ENCODE measurements at places on chromosomes 2 and 18.
A peak's percentile ranks its signal among the peaks of the same experiment; 100 is the strongest.

DNA sequence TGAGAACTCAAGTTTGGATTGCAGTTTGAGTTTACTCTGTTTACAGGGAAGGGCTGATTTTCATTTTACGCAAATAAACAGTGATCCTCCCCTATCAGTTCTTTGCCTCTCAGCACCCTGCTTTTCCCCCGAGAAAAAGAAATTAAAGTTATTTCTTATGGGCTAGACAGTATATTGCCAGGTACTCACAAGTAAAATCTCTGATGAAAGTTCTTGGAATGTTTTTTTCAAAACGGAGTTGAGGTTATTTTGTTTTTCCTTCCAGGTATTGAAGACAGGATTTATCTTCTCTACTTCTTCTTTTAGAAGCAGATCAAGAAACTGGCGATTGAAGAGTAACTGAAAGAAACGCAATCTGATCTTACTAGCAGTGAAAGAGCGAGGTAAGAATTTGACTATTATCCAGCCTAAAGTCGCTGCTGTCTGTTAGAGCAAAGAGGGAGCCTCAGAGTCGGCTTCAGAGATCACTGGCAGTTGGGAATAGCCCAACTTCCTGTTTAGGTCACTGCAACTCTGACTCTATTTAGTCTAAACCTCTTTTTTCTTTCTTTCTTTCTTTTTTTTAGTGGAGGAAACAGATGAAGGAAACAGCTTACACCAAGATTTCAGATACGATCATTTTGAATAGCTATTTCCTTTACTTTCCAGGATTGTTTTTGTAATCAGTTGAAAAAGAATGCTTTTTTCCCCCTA lies at the start of gene TFPI:
Gene TFPI, minus strand, starts transcription at position 425 of the 693 bp plus-strand sequence. CDS start 50,667 bp downstream, outside the sequence.
- peak; percentile 86 for DNase-seq

DNA sequence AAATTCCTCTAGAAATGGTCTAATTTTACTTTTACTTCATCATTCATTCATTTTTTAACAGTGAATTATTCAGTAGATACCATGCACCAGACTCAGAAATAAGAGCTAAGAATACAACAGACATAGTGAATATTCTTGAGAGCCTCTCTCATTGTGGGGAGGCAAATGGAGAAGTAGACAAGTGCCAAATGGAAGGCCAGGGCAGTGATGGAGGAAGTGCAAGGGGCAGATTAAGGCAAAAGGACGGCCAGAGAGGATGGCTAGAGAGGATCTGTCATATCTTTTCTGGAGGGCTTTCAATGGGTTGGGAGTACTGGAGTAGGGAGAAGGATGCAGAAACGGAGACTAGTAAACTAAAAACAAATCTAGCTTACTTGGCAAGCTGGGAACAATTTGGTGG lies 19.0 kb upstream of the RMDN2 start:
- DNase-seq, result no peak

DNA sequence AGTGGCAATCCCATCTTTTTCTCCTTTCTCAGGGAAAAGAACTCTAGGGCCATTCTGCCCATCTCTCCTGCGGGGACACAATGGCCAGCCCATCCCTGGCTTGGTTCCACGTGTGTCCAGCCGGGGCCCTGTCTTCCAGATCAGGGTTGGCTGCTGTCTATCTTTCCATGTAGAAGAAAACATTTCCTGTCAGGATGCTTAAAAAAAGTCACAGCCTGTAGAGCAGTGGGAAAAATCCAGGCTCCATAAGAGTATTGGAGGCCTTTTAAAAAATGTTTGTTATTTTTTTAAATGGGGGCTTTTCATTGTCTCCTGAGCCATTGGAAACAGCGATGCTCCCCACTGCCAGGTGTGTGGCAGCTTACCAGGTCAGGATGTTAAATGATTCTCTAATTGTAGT lies 105.6 kb downstream of the TGFA start:
- no peak for DNase-seq

DNA sequence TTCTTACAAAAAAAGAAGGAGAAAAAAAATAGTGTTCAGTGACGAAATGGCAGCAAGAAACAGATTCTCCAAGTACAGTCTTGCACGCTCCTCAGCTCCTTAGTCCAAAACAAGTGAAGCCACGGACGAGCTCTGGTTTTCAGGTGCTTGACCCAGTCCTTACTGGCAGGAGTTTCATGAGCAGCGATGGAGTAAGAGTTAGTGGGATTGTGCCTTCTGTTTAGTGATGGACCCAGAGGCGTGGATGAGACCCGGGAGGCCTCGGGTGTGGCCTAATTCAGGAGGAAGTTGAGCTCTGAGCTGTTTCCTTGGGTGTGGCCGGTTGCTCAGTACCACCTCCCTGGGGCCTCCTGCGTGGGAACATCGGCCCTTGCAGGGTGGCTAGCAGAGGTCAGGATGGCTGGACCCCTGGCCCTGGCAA lies 52.0 kb downstream of the KIF5C start:
- no peak for DNase-seq

GRCh38 chr2:56515399-56515798 lies 331.6 kb downstream of the CCDC85A start:
- DNase-seq, result no peak

DNA sequence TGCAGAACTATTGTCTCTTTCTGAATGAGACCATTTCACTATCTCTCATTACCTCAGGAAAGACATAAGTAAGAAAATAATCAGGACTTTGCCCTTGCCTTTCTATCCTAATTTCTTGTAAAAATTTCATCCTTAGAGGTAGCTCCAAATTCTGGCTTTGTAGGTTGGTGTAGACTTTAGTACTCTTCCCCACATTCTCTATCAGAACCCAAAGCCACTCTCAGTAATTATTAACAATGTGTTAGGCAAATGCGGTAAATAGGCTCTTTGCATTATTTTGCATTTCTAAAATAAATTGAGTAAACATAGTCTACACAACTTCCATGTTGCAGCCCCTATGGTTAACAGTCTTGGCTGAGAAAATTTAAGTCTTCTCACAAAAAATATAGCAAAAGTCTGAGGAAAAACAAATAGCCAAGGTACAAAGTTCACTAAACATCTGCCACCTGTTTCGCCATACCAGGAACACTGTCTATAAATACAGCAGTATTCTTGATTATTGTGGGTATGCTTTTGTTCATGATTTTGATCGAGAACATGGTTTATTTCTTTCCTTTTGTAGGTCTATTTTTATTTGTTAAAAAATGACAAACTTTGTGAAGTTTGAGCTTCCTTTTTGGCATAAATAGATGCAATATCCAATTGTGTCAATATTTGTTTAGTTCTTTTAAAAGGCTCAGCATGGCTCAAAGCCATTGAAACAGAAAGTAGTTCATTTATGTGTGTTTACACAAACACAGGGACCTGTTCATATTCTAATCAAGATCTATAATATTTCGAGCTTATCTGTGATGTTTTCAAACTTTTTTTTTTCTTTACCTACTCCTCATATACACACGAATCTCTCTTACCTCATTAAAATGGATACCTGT lies 1061.5 kb downstream of the CNTNAP5 start:
- no peak for DNase-seq

DNA sequence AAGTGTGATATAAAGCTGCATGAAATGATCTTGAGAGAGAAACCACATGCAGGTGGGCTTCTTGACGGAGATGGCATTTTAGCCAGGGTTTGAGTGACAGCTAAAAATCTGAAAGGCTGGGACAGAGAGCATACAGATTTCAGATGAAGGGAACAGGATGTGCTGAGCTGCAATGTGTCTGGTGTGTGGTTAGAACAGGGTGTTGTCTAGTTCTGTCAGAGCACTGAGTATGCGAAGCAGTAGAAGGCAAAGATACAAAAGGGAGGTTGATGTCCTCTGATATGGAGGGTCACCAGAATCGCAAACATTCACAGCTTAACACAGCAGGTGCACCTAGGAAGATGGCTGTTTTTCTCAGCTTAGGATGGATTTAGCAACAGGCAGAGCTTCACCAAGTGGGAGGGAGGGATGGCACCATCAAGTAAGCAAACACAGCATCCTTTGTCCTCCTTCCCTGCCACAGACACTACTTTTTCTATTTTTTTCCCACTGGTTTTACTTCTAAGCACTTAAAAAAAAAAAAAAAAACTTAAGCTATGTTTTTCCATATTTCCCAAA lies 182.5 kb downstream of the TMX3 start:
- DNase-seq, result no peak

- DNase-seq, result no peak
Measured at GRCh38 chr2:3126171-3126910, 251.3 kb downstream of the EIPR1 start.

DNA sequence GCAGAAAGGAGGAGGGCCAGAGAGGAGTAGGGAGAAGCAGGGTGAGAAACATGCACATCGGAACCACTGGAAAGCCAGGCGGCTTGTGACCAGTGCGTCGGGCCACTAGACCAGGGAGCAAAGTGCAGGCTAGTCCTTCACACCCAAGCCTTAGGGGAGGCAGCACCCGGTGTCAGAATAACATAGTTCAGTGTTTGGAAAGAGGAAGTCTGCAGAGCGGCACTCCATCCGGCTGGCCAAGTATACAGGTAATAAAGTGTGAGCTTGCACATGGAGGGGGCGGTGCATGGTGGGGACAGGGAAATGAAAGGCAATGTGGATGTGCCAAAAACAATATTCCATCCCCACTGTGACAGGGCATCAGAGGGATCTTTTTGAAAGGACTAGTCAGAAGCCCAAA lies 69.7 kb downstream of the ZNF521 start:
- DNase-seq, result no peak

- no peak for DNase-seq
Measured at GRCh38 chr18:36830158-36830495, 1.2 kb downstream of the KIAA1328 start.

DNA sequence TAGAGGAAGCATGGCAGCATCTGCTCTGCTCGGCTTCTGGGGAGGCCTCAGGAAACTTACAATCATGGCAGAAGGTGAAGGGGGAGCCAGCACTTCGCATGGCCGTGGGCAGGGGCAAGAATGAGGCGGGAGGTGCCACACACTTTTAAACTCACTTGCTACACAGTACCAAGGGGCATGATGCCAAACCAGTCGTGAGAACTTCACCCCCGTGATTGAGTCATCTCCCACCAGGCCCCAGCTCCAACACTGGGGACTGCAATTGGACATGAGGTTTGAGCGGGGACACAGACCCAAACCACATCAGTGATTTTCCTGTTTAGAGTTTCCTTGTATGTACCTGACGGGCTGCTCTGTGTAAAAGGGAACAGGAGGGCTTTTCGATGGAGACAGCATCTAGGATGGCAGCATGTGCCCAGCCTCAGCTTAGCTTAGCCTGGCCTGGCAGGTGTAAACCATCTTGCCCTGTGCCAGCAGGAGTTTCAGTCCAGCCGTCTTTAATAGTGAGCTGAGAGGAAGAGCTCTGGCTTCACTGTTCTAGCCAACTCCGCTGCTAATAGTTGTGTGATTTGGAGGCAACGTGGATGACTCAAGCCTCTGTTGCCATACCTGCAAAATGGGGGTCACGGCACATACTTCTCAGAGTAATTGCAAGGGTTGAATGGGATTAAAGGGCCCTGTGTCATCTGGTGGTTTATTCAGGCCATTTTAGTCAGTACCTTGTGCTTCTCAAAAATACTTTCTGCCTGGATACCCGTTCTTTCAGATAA lies 101.8 kb downstream of the ASAP2 start:
- DNase-seq, result peak; percentile 40

DNA sequence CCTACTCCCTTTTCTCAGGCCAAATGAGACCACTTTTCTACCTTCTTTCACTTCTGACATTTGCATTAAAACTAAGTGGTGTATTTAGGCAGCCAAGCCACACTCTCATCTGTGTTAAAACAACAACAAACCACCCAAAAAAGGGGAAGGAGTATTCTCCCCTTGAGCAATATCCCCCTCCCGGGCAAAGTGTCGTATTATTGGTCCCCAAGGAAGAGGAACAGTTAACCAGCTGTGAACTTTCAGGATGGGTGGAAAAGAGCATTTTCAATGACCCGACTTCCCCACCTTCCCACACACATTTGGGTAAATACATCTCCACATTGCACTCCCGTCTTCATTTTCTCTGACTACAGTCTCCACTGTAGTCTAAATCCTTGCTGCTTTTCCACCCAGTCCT lies 44.3 kb downstream of the FEZ2 start:
- no peak for DNase-seq

DNA sequence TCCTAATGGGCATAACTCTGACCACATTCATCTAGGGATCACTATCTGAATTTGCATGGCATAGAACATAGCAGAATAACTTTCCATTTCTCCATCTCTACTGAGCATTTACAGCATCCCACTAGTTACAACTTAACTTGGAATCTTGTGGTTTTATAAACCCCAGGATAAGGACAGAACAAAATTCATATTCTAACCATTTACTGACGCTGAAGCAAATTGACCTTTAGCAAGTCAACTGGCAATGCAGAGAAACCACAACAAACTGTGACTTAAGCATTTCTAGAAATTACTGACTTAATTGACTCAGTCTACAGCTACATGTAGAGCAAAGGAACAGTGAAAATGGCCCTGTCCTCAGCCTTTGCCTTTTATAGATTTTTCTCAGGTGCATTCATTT lies 61.2 kb downstream of the DCC start:
- DNase-seq, result no peak

Measured in ELR (cell line).